PC-9 (cell line): ENCODE measurements at places on chromosomes 1 and 21.
A peak's percentile ranks its signal among the peaks of the same experiment; 100 is the strongest.

DNA sequence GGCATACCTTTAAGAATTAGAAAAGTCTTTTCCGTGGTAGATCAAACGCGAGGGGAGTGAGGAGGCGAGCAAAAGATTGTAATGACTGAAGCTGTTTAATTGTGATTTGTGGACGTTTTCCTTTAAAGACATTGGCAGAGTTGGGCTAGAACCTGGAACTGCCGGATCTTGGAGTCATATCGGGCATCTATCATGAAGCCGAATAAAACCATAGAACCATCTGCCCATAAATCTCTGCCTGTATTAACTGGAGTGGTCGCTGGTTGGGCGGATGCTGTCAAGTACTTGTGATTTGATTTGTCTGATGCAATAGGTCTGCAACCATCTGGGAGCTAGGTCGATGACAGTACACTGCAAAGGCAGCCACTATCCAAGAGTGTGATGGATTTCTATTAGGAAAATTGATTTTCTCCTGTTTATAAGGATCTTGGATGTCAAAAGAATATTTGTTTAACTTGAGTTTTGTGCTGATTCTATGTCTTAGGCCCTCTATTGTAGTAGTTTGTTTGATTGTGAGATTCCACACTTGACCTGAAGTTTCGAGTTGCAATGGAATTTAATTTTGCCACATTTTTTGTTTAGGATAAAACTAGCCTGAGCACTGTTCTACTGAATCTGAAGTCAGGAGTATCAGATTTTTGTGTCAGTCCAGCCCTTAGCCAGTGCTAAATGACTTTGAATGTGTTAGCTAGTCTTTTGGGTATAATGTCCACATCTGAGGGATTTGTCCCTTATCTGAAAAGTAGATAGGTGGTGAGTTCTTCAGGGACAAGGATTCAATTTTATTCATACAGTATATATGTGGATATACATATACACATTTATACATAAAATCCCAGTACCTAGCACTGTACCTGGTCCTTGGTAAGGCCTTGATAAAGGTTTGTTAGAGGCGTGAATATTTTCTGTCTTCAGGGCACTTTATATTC, 1.2 kb downstream of the SARS1 start:
- H3K27ac ChIP-seq, result peak overlapping the region; percentile 91
- H3K36me3 ChIP-seq, result peaks cover 37% of the 10 kb centered on the region
- H3K4me3 ChIP-seq, result peak overlapping the region; percentile 87
- peaks cover 32% of the 10 kb centered on the region for H3K4me1 ChIP-seq
- H3K27me3 ChIP-seq, result no peaks in the 10 kb centered on the region

DNA sequence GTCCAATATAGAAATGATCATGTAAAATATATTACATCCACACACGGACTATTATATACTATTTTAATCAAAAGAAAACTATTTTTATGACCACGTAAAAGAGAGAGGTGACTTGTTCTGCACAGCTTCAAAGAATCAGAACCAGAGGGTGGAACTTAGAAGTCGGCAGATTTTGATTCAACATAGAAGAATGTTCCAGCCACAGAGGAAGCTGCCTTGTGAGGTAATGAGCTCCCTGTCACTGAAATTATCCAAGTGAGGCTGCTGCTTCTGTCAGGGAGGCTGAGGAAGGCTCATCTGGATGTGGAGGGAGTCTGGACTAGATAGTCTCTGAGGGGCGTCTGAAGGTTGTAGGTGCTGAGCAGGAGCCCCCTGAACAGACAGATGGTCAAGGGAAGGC, 2.7 kb downstream of the PLEKHA6 start:
- no peak overlapping the region for H3K4me3 ChIP-seq
- H3K27ac ChIP-seq, result no peak overlapping the region
- no peaks in the 10 kb centered on the region for H3K36me3 ChIP-seq
- H3K4me1 ChIP-seq, result no peaks in the 10 kb centered on the region
- H3K27me3 ChIP-seq, result no peaks in the 10 kb centered on the region
- no peak for DNase-seq

- no peaks in the 10 kb centered on the region for H3K36me3 ChIP-seq
- no peak overlapping the region for H3K4me3 ChIP-seq
- H3K27ac ChIP-seq, result no peak overlapping the region
- H3K4me1 ChIP-seq, result peaks cover 26% of the 10 kb centered on the region
- H3K27me3 ChIP-seq, result no peaks in the 10 kb centered on the region
These were observed 140.1 kb upstream of the NRIP1 start for GRCh38 chr21:15204970-15205286.

GRCh38 chr1:76577525-76578185, 289.6 kb upstream of the ST6GALNAC5 start:
- no peaks in the 10 kb centered on the region for H3K36me3 ChIP-seq
- H3K27me3 ChIP-seq, result no peaks in the 10 kb centered on the region
- H3K4me3 ChIP-seq, result no peak overlapping the region
- DNase-seq, result no peak
